ENCODE measurements at places on chromosomes 11 and 22.

- no peak for DNase-seq
Measured at GRCh38 chr11:24844406-24844805, 347.6 kb downstream of the LUZP2 start.

GRCh38 chr22:38300197-38300945, 16.9 kb downstream of the CSNK1E start:
- no peak for DNase-seq

DNA sequence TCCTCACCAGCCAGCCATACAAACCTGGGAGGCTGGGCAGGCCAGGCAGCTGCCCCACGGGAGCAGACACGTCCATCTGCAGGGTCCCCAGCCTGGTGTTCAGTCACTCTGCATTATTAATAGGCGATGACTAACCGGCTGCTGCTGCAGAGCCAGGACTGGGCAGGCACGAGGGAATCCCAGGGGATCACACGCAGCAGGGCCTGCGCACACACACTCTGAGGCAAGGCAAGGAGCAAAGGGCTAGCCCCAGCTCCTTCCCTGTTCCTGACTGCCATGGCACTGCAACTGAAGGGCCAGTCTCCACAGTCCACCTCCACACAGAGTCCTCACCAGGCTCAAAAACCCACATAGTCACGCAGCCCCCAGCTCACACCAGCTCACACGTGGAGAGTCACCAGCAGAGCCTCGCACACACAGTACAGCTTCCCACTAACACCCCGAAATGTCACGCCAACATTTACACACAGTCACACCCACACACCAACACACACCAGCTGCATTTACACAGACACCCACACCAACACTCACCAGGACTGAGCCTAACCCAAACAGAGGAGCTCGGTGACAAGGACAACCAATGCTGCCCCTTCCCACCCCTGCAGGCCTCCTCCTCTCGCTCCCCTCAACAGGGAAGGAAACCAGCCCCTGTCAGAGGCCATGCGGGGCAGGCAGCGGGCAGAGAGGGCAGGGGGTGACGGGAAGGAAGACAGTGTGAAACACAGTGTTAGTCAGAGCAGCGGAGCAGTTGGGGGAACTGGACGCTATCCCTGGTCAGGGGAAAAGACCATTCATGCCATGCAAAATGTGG, 47.3 kb downstream of the NRXN2 start:
- DNase-seq = peak; percentile 69

DNA sequence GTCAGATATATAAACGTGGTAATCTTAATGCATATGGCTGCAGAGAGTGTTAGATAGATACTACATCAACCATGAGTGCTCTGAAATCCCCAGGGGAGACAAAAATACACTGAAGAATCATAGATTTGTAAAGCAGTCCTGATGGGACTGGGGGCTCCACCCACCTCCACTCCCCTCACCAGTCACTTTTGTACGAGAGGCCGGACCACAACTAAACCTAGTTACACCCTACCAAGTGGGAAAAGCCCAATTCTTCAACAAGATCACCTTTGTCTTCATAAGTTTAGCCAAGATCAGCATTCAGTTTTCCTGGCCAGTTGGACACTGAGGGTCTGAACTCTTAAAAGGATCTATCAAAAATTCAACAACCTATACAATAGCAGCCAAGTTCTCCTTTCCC, 1.5 kb downstream of the SF1 start:
- no peak for DNase-seq

DNA sequence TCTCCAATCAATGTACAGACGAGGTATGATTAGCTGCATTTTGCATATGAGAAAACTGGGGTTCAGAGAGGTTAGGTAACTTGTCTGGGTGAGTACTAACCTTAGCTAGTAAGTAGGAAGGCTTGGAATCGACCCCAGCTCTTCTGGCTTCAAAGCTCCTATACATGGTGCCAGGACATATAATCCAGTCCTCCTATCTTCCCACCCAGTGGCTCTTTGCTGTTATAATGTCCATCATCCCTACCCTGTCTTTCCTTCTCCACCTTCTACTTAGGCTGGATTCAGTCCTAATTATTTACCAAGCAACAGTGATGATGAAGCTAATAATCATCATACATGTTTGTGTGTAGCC, 20.0 kb downstream of the EHF start:
- DNase-seq = no peak

DNA sequence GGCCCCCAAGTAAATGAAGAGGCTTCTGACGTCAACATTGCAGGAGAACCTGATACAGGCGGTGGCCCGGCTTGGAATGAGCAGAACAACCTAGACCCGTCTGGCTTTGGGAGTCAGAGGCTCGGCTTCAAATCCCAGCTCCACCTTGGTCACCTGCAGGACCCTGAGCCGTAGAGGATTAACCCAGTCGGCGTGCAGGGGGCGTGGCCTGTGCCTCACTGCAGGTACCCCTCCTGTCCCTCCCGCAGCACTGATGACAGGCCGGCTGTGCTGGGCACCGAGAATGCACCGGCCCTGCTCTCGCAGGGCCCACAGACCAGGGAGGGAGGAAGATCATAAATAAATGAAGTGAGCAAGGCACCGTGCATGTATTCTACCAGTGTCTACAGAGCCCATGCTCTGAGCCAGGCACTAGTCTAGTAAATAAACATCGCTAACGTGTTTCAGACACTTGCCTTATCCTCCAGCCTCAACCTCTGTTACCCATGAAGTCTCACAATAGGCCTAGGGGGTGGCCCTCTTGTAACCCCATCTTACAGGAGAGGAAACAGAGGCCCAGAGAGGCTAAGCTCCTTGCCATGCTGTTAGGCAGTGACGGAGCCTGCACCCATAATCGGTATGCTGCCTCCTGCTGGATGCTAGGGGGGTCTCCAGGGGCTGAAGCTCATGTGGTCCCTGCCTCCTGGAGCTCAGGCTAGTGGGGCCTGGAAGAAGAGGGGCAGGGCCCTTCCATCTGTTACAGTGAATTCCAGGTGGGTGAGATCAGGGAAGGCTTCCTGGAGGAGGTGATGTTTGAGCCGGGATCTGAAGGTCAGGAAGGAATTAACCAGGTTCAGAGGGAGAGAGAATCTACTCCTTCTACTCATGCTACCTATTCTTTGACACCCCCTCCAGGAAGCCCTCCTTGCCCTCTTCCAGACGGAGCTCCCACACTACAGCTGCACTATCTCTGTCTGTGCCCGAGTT, 53.4 kb downstream of the RTL6 start:
- no peak for DNase-seq

GRCh38 chr22:50672041-50672440, 582 bp upstream of the SHANK3 start:
- no peak for DNase-seq

GRCh38 chr11:109859045-109859724, 234.0 kb upstream of the ZC3H12C start:
- peak; percentile 12 for DNase-seq

- DNase-seq = no peak
Measured at GRCh38 chr22:49458708-49459099, 369.0 kb downstream of the BRD1 start.

- DNase-seq = peak; percentile 50
Measured at GRCh38 chr22:35510481-35510934, 30.1 kb upstream of the RASD2 start.

DNA sequence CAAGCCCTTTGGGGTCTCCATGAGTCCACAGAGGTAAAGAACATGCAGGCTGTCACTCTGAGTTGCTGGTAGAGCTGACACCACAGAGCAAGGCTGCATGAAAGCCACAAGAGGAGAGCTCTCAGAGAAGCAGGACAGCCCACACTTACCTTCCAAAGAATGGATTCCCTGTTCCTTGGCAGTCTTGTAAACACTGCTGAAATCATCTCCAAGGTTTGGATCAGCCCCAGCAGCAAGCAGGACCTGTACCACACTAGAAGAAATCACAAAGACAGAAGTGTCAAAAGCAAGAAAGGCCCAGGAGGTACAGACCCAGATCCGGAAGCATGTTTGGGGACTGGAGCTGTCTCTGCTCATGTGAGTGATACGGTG, 54.2 kb downstream of the CLPB start:
- DNase-seq = no peak

DNA sequence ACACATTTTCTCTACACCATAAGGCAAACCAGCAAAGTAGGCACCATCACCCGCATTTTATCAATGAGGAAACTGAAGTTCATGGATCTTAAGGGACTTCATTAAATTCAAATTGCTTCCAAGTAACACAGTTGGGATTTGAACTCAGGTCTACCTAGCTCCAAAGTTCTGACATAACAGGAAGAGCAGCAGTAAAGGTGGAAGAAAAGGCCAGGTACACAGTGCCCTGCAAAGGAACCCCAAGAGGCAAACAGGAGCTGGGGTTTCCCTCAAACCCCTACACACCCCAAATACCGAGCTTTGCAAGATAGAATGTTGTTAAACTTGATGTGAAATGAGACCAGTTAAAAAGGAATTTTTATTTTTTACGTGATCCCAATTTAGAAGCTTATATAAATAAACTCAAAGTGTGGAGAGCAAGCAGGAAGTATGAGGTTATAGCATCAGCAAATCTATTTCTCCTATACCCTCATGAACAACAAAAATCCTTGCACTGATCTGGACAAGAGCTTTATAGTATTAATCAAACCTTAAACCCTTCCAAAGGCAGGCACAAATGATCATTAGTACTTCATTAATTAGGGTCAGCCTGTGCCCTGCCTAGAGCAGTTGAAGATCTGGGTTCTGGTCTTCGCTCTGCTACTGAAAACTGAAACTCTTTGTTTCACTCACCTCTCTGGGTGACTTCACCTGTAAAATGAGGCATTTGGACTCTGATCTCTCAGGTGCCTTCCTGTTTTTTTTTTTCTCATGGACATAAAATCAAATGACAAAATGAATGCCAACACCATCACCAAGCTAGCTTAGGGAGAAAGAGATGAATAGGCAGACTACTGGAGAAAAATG, 36.5 kb downstream of the SYTL2 start:
- no peak for DNase-seq

DNA sequence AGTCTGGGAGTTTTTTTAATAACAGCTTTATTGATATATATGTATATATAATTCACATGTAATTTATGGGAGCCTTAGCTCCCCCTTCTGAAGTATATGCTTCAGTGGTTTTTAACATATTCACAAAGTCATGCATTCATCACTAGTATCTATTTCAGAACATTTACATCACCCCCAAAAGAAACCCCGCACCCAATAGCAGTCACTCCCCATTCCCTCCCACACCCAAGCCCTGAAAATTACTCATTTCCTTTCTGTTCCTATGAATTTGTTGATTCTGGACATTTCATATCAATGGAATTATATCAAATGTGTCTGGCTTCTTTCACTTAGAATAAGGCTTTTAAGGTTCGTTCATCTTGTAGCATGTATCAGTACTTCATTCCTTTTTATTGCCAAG, 35.6 kb upstream of the SYT7 start:
- no peak for DNase-seq

GRCh38 chr22:26806445-26807175, 149.2 kb downstream of the MIAT start:
- DNase-seq = no peak

DNA sequence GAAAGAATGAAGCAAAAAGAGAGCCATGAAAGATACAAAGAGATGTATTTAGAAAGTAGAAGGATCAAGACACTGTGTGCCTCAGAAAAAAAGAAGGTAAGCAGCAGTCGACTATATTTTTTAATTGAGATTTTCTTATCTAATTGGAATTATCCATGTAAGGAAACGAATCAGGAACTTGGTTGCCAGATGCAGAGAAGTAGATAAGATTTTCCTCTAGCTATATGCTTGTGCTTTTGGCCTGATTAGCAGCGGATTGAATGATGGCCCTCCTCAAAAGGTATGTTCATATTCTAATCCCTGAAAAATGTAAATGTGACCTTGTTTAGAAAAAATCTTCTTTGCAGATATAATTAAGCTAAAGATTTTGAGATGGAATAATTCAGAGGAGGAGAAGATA, 43.9 kb upstream of the CARD18 start:
- no peak for DNase-seq

- DNase-seq = no peak
Measured at GRCh38 chr22:27329131-27329850, 472.3 kb downstream of the MN1 start.

DNA sequence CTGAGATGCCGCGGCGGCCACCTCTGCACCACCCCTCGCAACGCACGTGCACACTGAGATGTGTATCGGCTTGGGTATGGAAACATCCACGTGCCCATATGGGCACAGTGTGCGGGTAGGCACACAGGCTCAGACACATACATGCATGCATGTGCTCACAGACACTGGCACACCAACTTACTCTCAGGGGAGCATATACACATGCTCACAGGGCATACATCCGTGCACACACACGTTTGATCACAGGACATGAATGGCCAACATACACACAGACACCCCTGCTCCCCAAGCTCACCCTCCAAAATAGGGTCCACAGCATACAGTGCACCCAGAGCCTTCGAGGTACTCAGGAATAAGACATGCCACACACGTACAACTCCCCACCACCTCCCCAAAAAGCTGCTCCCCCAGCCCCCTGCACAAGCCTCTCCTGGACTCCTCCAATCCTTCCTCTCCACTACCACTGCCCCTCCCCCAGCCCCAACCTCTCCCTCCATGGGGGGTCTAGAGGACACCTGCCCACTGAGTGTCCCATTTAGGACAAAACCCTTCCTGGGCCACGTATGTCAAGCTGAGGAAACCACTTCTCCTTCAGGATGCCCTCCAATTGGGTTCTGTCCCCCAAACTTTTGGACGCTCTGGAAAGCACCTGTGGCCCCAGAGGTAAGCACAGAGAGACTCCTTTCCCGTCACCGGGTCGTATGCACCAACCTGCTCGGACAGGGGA, 53.1 kb downstream of the SLC22A12 start:
- no peak for DNase-seq

DNA sequence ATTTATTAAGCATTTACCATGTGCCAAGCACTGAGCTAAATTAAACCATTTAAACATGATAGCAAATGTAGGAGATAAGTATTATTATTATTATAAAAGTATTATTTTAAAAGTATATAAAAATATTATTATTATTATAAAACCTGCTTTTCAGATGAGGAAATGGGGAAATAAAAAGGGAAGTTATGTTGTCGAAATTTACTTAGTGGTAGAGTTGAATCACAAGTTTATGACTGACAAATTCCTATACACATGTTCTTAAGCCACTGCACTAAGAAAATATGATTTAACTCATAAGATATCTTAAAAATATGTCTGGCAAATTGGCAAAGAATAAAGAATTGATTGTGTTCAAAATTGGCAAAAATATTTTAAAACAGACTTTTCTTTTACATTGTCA, 53.8 kb downstream of the CASP12 start:
- no peak for DNase-seq

DNA sequence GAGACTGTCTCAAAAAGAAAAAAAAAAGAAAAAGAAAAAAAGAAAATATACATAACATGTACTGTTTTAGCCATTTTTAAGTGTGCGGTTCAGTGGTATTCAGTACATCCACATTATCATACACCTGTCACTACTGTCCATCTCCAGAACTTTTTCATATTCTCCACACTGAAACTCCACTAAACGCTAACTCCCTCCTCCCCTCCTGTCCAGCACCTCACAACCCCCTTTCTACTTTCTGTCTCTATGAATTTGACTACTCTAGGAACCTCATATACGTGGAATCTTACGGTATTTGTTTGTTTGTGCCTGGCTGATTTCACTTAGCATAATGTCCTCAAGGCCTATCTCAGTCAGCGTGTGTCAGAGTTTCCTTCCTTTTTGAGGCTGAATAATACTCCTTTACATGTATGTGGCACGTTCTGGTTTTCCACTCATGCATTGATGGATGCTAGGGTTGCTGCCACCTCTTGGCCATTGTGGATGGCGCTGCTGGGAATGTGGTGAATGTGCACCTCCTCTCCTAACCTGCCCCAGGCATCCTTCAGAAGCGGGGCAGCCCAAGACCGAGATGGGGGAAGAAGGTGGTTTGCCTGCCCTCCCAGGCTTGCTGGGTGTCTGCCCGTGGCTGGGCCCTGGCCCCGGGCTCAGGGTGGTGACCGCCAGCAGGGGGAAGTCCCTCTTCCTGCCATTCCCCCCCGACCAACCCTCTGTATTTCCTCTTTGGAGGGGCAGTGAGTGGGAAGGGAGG, 60.5 kb downstream of the BCR start:
- no peak for DNase-seq
